ENCODE measurements at places on chromosomes 7 and 10.

- no peak for DNase-seq
Observed at GRCh38 chr7:74480861-74481417, 27.2 kb downstream of the GTF2IRD1 start.

GRCh38 chr10:28328346-28328745 is 25.5 kb upstream of the MPP7 start:
- DNase-seq = no peak

- no peak for DNase-seq
Observed at GRCh38 chr7:19522486-19522885, 186.4 kb downstream of the POLR1F start.

DNA sequence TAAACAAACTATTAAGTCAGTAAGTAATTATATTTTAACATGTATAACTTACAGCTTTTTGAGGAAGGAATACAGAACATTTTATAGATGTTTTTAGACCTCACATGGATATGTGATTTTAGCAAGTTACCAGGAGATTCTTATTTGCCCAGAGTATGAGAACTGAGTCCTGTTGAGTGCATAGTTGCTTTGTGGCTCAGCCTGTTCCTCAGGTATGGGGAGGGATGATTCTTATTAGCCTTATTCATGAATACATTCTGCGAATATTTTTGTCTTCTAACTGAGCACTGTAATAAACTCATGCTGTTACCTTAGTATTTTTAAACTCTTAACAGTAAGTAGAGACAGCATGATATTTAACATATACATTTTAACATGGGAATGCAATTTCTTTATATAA is 17.9 kb downstream of the BTAF1 start:
- DNase-seq = no peak

DNA sequence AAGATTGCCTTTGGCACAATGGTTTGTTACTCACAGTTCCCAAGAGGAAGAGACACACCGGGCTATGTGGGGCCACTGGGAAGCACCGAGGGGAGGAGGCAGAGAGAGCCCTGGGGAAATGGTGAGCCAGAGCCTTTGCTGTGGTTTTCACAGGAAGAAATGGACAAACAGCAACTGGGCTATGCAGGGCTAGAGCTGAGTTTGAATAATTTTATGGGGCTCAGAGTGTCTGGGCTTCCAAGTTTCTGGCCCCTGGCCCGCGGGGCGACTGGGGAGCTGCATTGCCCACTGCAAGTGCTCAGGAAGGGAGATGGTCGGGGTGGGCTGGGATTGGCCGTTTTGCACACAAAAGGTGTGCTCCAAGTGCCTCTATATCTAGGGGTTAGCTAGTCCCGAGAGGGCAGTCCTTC is 92.6 kb downstream of the CHST15 start:
- no peak for DNase-seq
